ENCODE measurements at places on chromosomes 12 and 14. TPM values are rescaled to one million over a fixed set of nuclear protein-coding genes. Genes with fewer than 3 reads are reported as not detected.

GRCh38 chr14:47674543-47675465, 601 bp downstream of the MDGA2 start:
- no peaks in the 10 kb centered on the region for H3K36me3 ChIP-seq
- H3K4me1 ChIP-seq = no peaks in the 10 kb centered on the region
- H3K27ac ChIP-seq = no peak overlapping the region
- no peak for DNase-seq
- H3K27me3 ChIP-seq = peaks cover 37% of the 10 kb centered on the region

Gene IL31
- total RNA-seq = not detected

DNA sequence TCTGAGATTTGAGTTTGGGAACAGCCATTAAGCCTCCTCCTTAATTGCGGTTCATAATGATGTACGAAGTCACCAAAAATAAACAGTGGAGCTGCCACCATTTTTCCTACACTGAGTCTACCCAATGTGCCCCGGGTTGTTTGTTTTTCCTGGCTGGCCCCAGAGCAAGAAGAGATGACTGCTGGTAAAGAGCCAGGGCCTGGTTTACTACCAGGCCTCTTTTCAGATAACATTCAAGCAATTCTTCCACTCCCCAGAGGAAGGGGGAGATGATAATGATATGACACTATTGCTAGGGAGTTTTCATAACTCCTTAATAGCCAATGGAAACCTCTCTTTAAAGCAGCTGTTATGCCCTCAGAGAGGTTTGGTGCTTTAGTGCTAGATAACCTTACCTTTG, 42.3 kb downstream of the BRAP start:
- no peaks in the 10 kb centered on the region for H3K27me3 ChIP-seq
- no peaks in the 10 kb centered on the region for H3K4me1 ChIP-seq
- H3K36me3 ChIP-seq = no peaks in the 10 kb centered on the region
- DNase-seq = no peak
- H3K4me3 ChIP-seq = no peak overlapping the region

- no peak overlapping the region for H3K27ac ChIP-seq
- no peak for DNase-seq
- H3K36me3 ChIP-seq = no peaks in the 10 kb centered on the region
These were observed 380.5 kb downstream of the VRK1 start for GRCh38 chr14:97177635-97178034.

Gene KRT81
- total RNA-seq = not detected
